Aorta (tissue), 5 donors: ENCODE measurements at places on chromosomes 5 and 9. TPM values are rescaled to one million over a fixed set of nuclear protein-coding genes. Genes with fewer than 3 reads are reported as not detected.

Gene RGS7BP
- 0.92 TPM for polyA plus RNA-seq

- peak; percentile 93 for DNase-seq
Observed at GRCh38 chr9:129697656-129698253, 32.3 kb downstream of the PRRX2 start.

GRCh38 chr5:95163079-95163478, 121.8 kb downstream of the MCTP1 start:
- DNase-seq, result no peak

DNA sequence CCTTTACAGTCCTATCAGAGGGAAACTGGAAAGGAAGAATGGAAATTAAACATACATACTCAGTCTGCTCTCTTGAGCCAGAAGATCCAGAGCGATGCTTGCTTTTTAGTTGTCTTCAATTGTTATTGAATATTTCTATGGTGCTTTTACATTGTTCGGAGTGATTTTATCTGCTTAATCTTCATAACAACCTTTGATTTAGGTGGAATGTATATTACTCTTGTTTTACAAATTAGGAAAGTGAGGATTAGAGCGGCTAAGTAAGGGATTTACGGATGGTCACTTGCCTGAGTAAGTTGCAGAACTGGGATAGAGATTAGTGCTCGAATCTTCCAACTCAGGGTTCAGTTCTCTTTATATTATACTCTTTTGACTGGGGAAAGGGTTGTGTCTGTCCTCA, 69.1 kb downstream of the PBX3 start:
- no peak for DNase-seq

Gene LCN12
- polyA plus RNA-seq, result 3.3 TPM

DNA sequence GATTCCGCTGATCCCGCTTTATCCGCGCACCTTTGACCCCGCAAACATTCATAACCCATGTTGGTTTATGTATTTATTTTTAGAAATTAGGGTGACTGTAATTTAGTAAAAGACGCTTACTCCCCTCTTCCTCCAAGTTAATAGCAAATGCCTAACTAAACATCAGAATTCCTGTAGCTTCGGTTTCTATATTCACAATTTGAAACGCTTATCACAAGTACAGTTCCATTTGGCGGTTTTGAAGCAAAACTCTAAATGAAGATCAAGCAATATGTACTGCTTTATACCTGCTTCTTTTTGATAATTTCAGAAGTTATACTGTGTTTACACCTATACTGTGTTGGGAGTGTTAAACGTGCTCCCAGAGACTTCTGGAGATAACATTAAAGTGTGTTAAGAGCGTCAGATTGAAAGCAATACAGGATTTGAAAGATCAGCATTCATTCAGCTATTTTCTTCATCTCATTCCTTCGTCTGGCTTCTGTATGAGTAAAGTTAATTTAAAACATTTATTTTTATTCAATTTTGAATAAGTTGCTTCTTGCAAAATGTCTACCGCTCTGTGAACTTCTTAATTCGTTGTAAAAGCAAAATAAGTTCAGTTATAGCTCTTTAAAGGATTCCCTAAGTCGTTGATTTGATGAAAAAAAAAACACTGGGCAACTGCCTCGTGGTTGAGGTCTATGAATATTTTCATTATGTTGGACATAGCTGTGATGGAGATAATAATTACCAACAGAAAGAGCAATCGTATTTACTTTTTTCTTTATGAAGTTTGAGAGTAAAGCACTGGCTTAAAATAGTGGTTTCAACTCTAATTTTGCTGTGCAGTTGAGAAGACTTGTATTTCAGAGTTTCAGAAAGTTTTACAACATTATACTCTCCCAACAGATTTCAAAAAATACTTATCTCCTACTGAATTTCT, 2.5 kb downstream of the PRDM6 start:
- no peak for DNase-seq

- DNase-seq, result no peak
Observed at GRCh38 chr9:124878021-124878420, 16.1 kb downstream of the ARPC5L start.

Gene IFNK
- polyA plus RNA-seq, result not detected

GRCh38 chr5:131610198-131611063, 24.6 kb downstream of the RAPGEF6 start:
- DNase-seq, result no peak

Gene KIF4B
- not detected for polyA plus RNA-seq

GRCh38 chr5:178340637-178341036, 108.0 kb upstream of the PHYKPL start:
- DNase-seq, result no peak

Gene PCDHB5
- polyA plus RNA-seq, result 3.0 TPM

Gene PDZD2
- 2.8 TPM for polyA plus RNA-seq

- DNase-seq, result no peak
Observed at GRCh38 chr5:20636686-20637085, 648.7 kb upstream of the CDH18 start.

Gene CLIC3
- polyA plus RNA-seq, result 6.7 TPM

GRCh38 chr5:53100606-53101005, 9.0 kb downstream of the MOCS2 start:
- DNase-seq, result no peak

Gene NUDT12
- 9.4 TPM for polyA plus RNA-seq
